Myocyte (in vitro differentiated cells): ENCODE measurements at places on chromosomes 3 and 15. TPM values are rescaled to one million over a fixed set of nuclear protein-coding genes. Genes with fewer than 3 reads are reported as not detected.

Gene RTP3
- total RNA-seq, result not detected in 2 replicates

Gene MYO1E
- 61.0 and 146 TPM in 2 replicates for total RNA-seq

Gene ECT2
- total RNA-seq, result 44.5 and 59.8 TPM in 2 replicates

Gene FGD5
- not detected in 2 replicates for total RNA-seq

Gene CCDC39
- 0.05 TPM in 1 of 2 replicates, not detected in the other for total RNA-seq

Gene MYO5C
- 0.31 and 0.64 TPM in 2 replicates for total RNA-seq

Gene MCTP2
- not detected in 2 replicates for total RNA-seq

Gene UBAP1L
- total RNA-seq, result 0.88 and 1.6 TPM in 2 replicates

Gene SLC24A5
- total RNA-seq, result not detected in 2 replicates
